Mesothelial cell of epicardium (in vitro differentiated cells): ENCODE measurements at places on chromosomes 3 and 15. TPM values are rescaled to one million over a fixed set of nuclear protein-coding genes. Genes with fewer than 3 reads are reported as not detected.

- no peaks in the 10 kb centered on the region for H3K27me3 ChIP-seq
- H3K4me1 ChIP-seq = peaks cover 5% of the 10 kb centered on the region
- no peak overlapping the region for H3K27ac ChIP-seq
- DNase-seq = no peak
- peaks cover 2% of the 10 kb centered on the region for H3K36me3 ChIP-seq
These were observed 114.9 kb downstream of the TGFBR2 start for GRCh38 chr3:30721314-30721634.

Gene CCDC33
- total RNA-seq = 4.2 to 6.4 TPM (median 5.0 TPM) in 3 replicates

- no peak overlapping the region for H3K4me3 ChIP-seq
- H3K27me3 ChIP-seq = peaks cover 2% of the 10 kb centered on the region
- no peaks in the 10 kb centered on the region for H3K4me1 ChIP-seq
- no peak overlapping the region for H3K27ac ChIP-seq
- H3K36me3 ChIP-seq = no peaks in the 10 kb centered on the region
These were observed 37.0 kb upstream of the TNFAIP8L3 start for GRCh38 chr15:51131596-51132290.

Gene LMOD3
- not detected in 3 replicates for total RNA-seq

- no peak for DNase-seq
- H3K27me3 ChIP-seq = no peaks in the 10 kb centered on the region
- peaks cover 39% of the 10 kb centered on the region for H3K36me3 ChIP-seq
- no peak overlapping the region for H3K27ac ChIP-seq
- H3K4me3 ChIP-seq = no peak overlapping the region
These were observed 20.0 kb downstream of the CMTM6 start for GRCh38 chr3:32482693-32483092.

GRCh38 chr3:189554868-189555557, 76.2 kb upstream of the TP63 start:
- H3K27me3 ChIP-seq = no peaks in the 10 kb centered on the region
- no peak for DNase-seq
- H3K27ac ChIP-seq = no peak overlapping the region
- peaks cover 13% of the 10 kb centered on the region for H3K36me3 ChIP-seq

Gene SI
- not detected in 3 replicates for total RNA-seq

Gene TRPM1
- not detected in 3 replicates for total RNA-seq

DNA sequence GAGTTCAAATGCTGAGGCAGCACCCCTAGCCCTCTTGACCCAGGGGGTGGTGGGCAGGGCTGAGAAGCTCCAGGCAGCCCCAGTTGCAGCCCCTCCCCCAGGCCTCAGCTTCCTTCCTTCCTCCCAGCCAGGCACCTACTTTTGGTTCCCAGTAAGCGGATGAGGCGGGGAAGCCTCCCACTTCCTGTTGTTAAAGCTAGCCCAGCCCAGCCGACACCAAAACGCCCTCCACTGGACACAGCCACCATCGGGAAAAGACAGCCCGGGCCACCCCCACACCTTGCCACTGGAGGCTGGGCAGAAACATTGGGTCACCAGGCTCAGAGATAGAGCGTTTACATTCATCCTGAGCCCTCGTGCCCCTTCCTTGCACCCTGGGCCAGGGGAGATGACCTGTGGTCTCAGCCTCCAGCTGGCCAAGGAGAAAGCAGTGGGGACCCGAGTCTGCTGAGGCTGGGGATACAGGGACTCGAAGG, 3.5 kb downstream of the DUSP7 start:
- H3K36me3 ChIP-seq = peaks cover 10% of the 10 kb centered on the region
- H3K27ac ChIP-seq = peak overlapping the region; percentile 64
- H3K4me1 ChIP-seq = peaks cover 32% of the 10 kb centered on the region
- no peak for DNase-seq

DNA sequence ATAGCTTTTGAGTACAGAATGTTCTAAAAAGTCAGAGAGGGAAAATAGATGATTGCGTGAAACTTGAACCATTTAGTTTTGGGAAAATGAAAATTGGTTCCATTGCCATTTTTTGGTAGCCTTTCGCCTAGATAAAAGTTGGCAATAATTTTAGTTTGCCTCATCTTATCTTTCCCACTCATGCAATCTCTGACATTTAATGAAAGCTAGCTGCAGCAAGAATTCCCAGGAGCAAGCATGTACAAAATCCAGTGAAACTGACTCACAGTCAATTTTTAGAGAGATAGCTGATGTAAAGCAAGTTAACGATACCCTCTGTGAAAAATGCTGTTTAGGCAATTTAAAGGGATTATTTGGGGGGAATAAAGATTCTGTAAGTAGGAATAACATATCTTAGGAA, 797.4 kb downstream of the GRM7 start:
- H3K36me3 ChIP-seq = no peaks in the 10 kb centered on the region
- no peak for DNase-seq
- H3K27me3 ChIP-seq = no peaks in the 10 kb centered on the region
- H3K4me1 ChIP-seq = no peaks in the 10 kb centered on the region

- peaks cover 8% of the 10 kb centered on the region for H3K4me1 ChIP-seq
- H3K27me3 ChIP-seq = no peaks in the 10 kb centered on the region
- H3K27ac ChIP-seq = no peak overlapping the region
- no peak overlapping the region for H3K4me3 ChIP-seq
These were observed 150.0 kb downstream of the RTP4 start for GRCh38 chr3:187518207-187518606.

Gene FAM107A
- not detected in 3 replicates for total RNA-seq

DNA sequence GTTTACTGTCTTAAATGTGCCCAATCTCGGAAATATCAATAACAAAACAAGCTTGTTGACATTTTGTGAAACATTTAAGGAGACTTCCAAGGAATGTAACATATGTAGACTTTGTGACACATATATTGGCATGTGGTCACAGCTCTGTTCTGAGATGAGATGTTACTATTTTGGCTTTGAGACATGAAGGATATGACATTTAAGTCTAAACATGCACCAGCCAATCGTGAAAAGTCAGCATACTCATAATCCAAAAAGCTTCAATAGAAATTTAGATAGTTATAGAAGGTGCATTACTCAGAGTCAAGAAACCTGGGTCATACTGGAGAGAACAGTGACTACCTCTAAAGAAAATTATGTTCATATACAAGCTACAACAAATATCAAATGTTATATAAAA, 13.4 kb downstream of the COMMD2 start:
- peaks cover 6% of the 10 kb centered on the region for H3K36me3 ChIP-seq
- no peak overlapping the region for H3K27ac ChIP-seq
- DNase-seq = no peak
- H3K4me3 ChIP-seq = no peak overlapping the region
- peaks cover 12% of the 10 kb centered on the region for H3K4me1 ChIP-seq

DNA sequence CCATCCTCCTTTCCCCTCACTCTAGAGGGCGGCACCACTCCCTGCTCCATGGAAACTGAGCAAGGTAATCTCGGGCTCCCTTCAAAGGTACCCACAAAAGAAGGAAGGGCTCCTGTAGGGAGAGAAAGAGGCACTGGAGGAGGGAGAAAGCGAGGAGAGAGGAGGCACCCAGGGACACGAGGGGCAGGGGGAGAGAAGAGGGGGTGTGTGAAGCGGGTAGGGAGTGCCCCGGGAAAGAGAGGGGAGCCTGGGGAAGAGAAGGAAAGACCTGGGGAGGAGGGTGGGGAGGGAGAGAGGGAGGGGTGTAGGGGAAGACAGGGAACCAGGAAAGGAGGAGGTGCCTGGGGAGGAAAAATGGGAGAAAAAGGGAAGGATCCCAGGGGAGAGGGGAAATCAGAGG, 523 bp downstream of the VILL start:
- peaks cover 27% of the 10 kb centered on the region for H3K4me1 ChIP-seq
- DNase-seq = no peak
- no peak overlapping the region for H3K4me3 ChIP-seq
- H3K27ac ChIP-seq = no peak overlapping the region
- no peaks in the 10 kb centered on the region for H3K36me3 ChIP-seq
- H3K27me3 ChIP-seq = peaks cover 4% of the 10 kb centered on the region

GRCh38 chr3:104388619-104389018, 978.1 kb upstream of the ALCAM start:
- H3K27ac ChIP-seq = peak overlapping the region; percentile 39
- H3K27me3 ChIP-seq = no peaks in the 10 kb centered on the region
- DNase-seq = no peak
- H3K4me1 ChIP-seq = peaks cover 14% of the 10 kb centered on the region
- H3K4me3 ChIP-seq = no peak overlapping the region
- peaks cover 3% of the 10 kb centered on the region for H3K36me3 ChIP-seq

DNA sequence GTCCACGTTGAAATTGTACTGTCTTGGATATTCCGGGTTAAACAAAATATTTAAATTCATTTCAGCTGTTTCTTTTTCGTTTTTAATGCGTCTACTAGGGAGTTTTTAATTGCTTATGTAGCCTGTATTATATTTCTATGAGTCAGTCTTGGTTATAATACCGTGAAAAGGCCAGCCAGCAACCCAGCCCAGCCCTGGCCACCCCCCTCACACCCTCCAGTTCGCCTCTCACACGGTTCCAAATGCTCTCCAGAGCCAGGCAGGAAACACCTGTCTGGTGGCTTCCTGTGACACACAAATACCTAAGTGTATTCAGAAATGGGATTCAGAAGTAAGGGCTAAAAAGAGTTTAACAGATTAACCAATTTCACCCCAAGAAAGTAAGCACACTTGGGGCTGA, 4.4 kb downstream of the SH3BP5 start:
- H3K4me1 ChIP-seq = peaks cover 83% of the 10 kb centered on the region
- H3K36me3 ChIP-seq = peaks cover 12% of the 10 kb centered on the region
- no peak for DNase-seq
- no peak overlapping the region for H3K4me3 ChIP-seq
- no peaks in the 10 kb centered on the region for H3K27me3 ChIP-seq
- peak overlapping the region; percentile 91 for H3K27ac ChIP-seq

Gene AP3B2
- total RNA-seq = 1.3 to 2.5 TPM (median 2.4 TPM) in 3 replicates

GRCh38 chr3:160801386-160802118, 45.5 kb downstream of the PPM1L start:
- no peaks in the 10 kb centered on the region for H3K4me1 ChIP-seq
- no peak overlapping the region for H3K27ac ChIP-seq
- H3K36me3 ChIP-seq = no peaks in the 10 kb centered on the region
- H3K27me3 ChIP-seq = no peaks in the 10 kb centered on the region

Gene CCDC191
- total RNA-seq = 8.8 to 10.8 TPM (median 10.3 TPM) in 3 replicates

DNA sequence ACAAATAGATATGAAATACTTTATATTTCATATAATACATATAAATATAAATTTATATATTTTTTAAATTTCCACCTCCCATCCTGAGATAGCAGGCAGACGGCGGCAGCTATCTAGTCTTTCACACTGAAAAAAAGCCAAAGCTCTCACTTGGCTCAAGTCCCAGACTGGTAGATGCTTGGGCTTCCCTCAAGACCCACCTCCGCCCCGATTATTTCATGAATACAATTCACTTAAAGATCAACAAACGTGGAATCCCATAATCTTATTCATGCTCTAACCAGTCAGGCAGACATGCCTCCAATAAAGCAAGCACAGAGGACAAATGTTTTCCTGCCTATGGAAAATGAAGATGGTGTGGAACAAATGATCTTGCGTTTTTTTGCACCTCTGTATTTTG, 275.9 kb upstream of the NR2F2 start:
- DNase-seq = no peak
- no peaks in the 10 kb centered on the region for H3K27me3 ChIP-seq
- no peaks in the 10 kb centered on the region for H3K36me3 ChIP-seq
- H3K27ac ChIP-seq = peak overlapping the region; percentile 77
- peaks cover 41% of the 10 kb centered on the region for H3K4me1 ChIP-seq

Gene SAMD7
- total RNA-seq = not detected in 3 replicates

- no peaks in the 10 kb centered on the region for H3K27me3 ChIP-seq
- no peak overlapping the region for H3K27ac ChIP-seq
- no peaks in the 10 kb centered on the region for H3K4me1 ChIP-seq
- H3K4me3 ChIP-seq = no peak overlapping the region
- peaks cover 2% of the 10 kb centered on the region for H3K36me3 ChIP-seq
These were observed 64.8 kb downstream of the FBN1 start for GRCh38 chr15:48580736-48581135.

Gene ADAMTSL3
- total RNA-seq = 13.2 to 14.3 TPM (median 13.9 TPM) in 3 replicates

DNA sequence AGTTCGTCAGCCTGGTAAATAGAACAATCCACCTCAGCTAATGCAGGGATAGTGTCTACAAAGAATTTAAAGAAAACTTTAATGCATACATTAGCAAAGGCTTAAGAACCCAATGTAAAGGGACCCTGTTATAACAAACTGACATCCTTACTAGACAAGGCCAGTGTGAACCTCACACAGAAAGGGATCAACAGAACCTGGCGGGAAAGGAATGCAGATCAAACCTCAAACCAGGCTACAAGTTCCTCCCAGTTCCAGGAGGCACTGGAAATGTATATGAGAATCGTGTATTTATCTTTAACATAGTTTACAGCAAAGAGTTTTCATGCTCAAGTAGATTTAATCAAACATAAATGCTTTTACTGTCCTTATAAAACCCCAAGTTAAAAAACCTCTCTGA, 37.6 kb upstream of the ATP11B start:
- no peak overlapping the region for H3K4me3 ChIP-seq
- H3K36me3 ChIP-seq = no peaks in the 10 kb centered on the region
- DNase-seq = no peak
- H3K27me3 ChIP-seq = no peaks in the 10 kb centered on the region
- peak overlapping the region; percentile 84 for H3K27ac ChIP-seq

DNA sequence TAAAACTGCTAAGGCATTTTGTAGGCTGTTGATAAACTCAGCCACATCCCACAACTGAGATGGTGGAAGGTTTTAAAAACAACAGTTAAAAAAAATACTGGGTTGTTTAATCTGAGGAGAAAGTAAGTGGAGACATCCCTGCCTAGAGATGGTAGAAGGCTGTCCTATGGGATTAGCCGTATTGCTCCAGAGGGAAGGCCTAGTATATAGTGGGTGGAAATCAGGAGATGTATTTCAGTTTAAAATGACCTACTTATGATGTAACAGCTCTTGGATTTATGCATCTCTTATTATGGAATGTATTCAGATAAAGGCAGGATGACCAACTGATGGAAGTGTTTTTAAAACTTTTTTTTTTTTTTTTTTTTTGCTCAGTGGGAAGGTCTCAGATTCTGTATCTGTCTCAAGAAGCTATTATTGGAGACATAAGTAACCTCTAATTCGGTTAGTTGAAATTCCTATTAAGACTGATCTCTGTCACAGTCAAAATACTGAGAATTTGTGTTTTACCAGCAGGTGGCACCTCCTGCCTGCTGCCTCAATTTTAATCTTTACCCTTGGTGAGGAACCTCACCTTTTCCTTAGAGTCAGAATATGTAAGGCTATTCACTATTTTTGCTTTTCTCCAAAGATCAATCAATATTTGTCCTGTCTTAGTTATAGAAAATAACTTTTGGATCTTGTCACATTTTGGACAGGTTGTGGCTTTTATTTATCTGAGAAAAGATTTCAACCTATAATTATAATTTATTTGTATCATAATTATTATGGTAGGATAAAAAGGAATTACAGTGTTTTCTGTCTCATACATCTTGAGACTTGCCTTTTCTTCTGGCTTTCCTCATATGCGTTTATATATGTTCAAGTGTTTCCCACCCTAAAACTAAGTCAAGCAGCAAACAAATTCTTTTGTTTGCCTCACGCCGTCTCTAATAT, 63.0 kb downstream of the VPS8 start:
- no peaks in the 10 kb centered on the region for H3K4me1 ChIP-seq
- no peaks in the 10 kb centered on the region for H3K27me3 ChIP-seq
- peaks cover 9% of the 10 kb centered on the region for H3K36me3 ChIP-seq
- H3K27ac ChIP-seq = no peak overlapping the region
- no peak overlapping the region for H3K4me3 ChIP-seq
- DNase-seq = no peak

Gene HRG
- not detected in 3 replicates for total RNA-seq

Gene ABI3BP
- total RNA-seq = 2.2 to 3.0 TPM (median 2.5 TPM) in 3 replicates
